Muscle of back (tissue), 13 donors: ENCODE measurements at places on chromosomes 5 and 9.

DNA sequence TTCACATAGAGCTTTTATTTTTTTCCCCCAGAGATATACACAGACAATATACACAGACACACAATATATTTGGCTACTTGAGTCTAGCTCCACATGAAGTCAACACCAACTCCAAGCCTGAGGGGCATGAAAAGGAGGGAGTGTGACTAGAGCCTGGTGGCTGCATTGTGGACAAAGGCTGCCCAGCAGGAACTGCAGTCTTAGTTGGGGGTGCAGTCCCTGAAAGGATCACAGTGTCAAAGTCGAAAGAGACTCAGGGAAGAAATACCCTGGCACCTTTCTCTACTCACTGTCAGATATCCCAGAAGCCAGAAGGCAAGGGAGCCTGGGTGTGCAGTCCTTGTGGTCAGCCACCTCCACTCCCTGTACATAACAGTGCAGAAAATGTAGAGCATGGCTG is 231.6 kb upstream of the RPS23 start:
- DNase-seq, result no peak

DNA sequence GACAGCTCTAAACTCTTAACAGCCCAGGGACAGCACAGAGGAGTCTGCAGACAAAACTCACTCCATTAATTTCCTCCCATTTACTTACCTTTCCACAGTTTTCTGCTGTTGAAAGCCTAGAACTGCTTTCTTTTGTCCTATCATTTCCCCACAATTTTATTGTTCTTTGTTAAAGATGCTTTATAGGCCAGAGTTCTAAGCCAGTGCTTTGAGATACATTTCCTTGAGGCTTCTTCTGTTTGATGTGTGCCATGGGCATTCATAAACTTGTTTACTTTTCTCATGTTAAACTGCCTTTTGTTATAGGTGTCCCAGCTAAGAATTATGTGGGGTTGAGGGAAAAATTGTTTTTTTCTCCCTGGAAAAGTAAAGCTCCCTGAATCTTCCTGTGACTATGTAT is 25.9 kb upstream of the SUB1 start:
- no peak for DNase-seq

DNA sequence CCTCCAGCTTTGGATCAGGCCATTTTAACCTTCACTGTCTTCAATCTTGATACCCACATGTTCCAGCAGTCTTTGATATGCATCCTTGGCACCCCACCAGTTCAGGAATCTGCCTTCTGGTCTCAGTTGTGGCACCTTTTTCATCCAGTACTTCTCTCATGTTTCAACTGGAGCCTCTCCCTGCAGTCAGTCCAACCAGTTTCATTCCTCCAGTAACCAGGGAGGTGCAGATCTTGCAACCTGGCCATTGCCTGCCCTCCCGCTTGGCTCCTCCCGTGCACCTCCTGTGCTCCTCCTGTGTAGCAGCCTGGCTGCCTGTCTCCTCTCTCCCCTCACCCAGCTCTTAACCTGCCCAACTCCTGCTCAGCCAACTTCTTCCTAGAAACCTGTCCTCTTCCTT is 20.2 kb downstream of the FUBP3 start:
- DNase-seq, result no peak

DNA sequence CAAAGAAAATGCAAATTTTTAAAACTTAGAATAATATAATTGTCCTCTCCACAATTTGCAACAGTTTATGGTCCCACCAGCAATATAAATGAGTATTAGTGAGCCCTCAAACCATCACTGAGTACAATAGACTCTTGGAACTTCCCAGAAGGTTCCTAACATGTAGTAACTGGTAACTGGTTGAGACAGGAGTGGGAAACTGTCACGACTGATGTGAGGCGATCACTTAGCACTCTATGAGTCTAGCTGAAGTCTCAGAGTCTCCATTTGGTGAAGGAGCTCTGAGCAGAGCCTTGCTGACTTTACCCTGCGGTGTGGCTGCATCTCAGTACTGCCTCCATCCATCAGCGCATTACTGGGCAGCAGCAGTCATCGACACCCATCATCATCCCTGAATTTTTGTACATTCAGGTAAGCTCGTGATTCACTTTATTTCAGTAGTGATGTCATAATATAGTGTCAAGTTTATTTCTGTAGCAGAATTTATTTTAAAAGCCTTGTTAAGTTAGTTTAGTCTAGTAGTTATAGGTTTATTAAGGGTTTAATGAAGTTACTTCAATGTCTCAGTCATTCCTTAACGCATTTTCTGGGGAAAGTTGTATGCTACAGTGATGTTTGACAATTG is 76.6 kb upstream of the ABCA1 start:
- DNase-seq, result no peak

DNA sequence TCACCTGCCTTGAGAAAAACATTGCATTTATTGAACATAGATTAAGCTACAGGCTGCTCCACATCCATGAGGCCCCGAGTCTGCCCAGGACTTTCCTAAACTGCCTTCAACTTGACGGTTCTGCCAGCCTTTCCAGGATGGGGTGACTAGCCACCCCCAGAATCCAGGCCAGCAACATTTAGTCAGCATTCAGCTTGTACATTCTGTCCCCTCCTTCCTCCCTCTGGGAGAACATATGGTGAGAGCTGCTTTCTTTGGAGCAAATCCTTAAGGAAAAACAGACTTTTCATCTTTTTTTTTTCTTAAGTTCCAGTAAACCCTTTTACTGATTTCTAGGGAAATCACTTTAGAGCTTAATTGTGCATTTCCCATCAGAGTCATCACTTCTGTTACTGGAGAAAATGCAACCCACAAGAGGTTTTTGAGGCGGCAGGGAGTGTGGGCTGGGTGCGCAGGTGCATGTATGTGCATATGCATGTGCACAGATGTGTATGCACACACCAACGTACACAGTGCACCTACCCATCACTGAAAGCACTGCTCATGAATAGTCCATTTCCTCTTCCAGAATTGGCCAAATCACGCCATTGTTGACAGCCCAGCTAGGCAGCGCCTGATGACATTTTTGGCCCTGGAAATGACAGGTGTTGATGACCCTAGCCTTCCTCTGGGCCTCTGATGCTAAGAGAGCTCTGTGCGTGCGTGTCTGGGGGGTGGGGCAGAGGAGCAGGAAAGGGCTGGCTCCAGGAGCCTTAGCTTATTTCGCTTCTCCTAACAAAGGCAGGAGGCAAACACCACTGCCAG is 145.6 kb downstream of the HSD17B3 start:
- DNase-seq, result no peak

- DNase-seq, result no peak
These were observed 90.6 kb downstream of the RALGPS1 start for GRCh38 chr9:127004946-127005769.
